Natural killer cell treated with Interleukin-12 subunit alpha and Interleukin-12 subunit beta and Interleukin-15 and Interleukin-18, amount 100 ng/mL, for 72 hours (primary cell): ENCODE measurements at places on chromosomes 2 and 18. TPM values are rescaled to one million over a fixed set of nuclear protein-coding genes. Genes with fewer than 3 reads are reported as not detected.

Gene CPLX4
- total RNA-seq: not detected

DNA sequence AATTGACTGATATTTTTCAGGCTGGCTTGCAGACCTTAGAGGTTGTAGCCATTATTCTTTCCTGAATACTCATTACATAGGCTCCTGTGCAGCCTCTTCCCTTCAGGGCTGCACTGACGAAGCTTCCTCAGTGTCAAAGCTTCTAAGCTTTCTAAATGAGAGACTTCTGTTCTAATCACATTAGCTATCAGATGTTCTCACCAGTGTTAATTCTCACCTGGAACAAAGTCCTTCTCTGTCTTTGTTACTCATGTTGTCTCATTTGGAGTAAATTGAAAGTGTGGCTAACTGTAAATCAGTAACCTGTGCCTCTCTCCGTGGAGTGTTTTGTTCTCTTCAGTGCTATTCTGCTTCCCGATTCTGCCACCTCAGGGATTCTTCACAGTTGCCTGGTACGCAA lies 76.9 kb downstream of the MC4R start:
- DNase-seq: no peak

DNA sequence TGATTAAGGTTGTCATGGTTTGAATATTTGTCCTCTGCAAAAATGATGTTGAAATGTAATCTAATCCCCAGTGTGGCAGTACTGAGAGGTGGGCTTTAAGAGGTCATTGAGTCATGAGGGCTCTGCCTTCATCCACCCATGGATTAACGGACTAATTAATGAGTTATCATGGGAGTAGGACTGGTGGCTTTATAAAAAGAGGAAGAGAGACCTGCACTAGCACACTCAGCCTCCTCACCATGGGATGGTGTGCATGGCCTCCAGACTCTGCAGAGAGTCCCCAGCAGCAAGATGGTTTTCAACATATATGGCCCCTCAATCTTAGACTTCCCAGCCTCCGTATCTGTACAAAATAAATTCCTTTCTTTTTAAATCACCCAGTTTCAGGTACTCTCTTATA lies 41.0 kb downstream of the DTNB start:
- DNase-seq: no peak

- DNase-seq: no peak
Observed at GRCh38 chr2:110858135-110858725, 125.9 kb downstream of the ACOXL start.
